Activated CD8-positive, alpha-beta T cell treated with anti-CD3 and anti-CD28 coated beads for 36 hours (primary cell): ENCODE measurements at places on chromosomes 12 and 14. TPM values are rescaled to one million over a fixed set of nuclear protein-coding genes. Genes with fewer than 3 reads are reported as not detected.
A peak's percentile ranks its signal among the peaks of the same experiment; 100 is the strongest.

GRCh38 chr12:125187780-125188741, 122.8 kb downstream of the AACS start:
- DNase-seq = no peak

DNA sequence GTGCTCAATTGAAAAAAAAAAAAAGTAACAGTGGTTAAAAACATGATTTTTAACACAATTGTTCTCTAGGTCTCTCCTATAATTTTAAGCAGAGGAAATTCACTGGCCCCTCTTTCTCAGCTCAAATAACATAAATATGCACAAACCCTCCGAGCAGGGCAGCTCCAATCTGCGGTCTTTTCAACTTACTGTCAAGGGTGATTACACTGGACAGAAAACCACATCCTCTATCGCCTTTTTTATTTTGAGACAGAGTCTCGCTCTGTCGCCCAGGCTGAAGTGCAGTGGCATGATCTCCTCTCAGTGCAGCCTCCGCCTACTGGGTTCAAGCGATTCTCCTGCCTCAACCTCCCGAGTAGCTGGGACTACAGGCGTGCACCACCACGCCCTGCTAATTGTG, 16.5 kb upstream of the GABARAPL1 start:
- no peak for DNase-seq

GRCh38 chr12:4039931-4040330, 166.7 kb upstream of the PARP11 start:
- DNase-seq = no peak

Gene ABCC9
- not detected for total RNA-seq

GRCh38 chr14:104975481-104976197, 2.5 kb downstream of the AHNAK2 start:
- DNase-seq = peak; percentile 52

DNA sequence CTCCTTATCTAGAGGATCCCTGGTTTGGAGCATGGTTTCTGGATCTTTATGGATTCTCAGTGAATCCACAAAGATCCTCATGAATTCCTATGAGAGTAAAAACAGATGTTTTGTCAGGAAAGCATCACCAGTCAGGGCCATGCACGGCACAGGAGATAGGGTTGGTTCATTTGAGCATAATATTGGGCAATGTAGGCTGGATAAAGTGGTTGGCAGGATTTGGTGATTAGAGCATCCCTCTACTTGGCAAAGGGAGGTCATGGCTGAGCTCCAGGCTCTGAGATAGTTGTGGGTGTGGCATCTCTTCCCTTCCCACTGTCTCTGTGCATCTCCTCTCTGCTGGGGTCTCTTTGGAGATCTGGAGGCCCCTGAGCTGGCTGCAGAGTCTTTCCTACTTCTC, 149.8 kb downstream of the DACT1 start:
- DNase-seq = no peak

Gene SERPINA1
- 1.0 TPM for total RNA-seq

GRCh38 chr14:104749111-104749649, 3.8 kb upstream of the SIVA1 start:
- no peak for DNase-seq

Gene PTPRQ
- not detected for total RNA-seq

Gene JAG2
- 4.1 TPM for total RNA-seq

Gene RIN3
- total RNA-seq = 61.3 TPM

DNA sequence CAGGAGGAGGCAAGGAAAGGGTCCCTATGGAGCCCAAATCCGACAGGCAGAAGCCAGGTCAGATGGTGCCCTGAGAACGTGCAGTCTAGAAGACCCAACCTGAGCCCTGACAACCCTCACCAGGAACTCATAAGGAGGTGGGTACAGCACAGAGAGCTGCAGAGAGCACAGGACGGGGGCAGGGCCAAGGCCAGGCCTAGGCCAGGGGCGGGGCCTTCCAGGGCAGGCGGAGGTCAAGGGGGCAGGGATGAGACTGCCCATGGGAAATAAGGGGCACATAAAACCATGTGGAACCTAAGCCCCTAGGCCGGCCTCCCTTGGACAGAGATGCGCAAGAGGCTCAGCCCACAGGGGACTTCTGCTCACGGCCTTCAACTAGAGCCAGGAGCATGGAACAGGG, 45.1 kb downstream of the SSH1 start:
- no peak for DNase-seq

DNA sequence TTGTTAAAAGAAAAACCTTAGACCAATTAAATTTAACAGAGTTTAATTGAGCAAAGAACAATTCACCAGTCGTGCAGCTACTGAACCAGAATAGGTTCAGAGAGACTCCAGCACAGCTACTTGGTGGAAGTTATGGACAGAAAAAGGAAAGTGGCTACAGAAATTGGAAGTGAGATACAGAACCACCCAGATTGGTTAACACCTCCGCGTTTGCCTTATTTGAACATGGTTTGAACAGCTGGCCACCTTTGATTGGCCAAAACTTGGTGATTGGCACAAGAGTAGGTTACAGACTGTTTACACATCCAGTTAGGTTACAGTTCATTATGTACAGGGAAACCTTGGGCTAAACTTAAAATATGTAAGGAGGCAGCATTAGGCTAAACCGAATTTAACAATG, 54.9 kb downstream of the SRGAP1 start:
- DNase-seq = no peak

Gene ZNF84
- 23.5 TPM for total RNA-seq

DNA sequence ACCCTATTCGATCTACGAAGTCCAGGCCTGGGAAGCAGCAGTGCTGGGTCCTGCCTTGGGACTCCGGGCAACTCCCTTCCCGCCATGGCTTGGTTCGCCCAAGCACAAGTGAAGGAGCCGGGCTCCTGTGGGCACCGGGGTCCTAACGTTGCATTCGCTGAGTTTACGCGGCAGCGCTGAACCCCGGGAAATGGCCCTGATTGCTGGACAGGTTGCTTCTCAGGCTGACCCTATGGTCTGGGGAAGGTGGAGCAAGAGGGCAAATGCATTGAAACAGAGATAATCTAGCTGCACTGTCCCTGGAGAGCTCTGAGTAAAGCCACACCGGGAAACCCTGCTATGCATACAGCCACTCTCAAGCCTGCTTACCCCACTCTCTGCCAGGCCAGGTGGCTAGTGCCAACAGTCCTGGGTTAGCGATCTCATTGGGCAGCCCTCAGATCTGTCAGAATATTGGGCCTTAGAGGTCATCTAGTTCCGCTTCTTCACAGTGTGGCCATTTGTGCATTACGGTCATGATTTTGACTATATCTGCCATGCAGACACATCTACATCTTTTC, 11.3 kb downstream of the SYNE3 start:
- no peak for DNase-seq

GRCh38 chr12:52692254-52692653, 11.1 kb downstream of the KRT77 start:
- no peak for DNase-seq

Gene SIX6
- total RNA-seq = not detected
